ENCODE measurements at places on chromosomes 3 and 15.

GRCh38 chr3:44365952-44366351 lies 27.4 kb downstream of the TCAIM start:
- DNase-seq, result no peak

DNA sequence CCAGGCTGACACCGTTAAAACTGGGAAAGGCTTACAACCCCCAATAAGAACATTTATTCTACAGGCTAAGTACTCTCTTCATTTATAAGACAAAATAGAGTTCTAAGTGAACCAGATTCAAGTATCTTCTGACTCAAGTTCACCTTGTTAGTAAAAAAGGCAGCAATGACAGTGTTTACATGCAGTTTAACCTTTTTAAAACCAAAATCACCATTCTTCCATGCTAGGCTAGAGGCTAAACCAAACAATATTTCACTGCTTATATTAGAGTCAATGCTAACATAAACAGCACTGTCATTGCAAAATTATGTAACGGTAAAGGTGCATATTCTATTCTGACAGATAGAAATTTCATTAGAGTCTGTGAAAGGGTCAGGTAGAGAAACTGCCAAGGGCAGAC lies 118.0 kb downstream of the FBN1 start:
- no peak for DNase-seq

GRCh38 chr3:134039161-134039862 lies 9.6 kb upstream of the SLCO2A1 start:
- DNase-seq, result no peak

- no peak for DNase-seq
These were observed 512.6 kb upstream of the NAALADL2 start for GRCh38 chr3:174346571-174346970.

DNA sequence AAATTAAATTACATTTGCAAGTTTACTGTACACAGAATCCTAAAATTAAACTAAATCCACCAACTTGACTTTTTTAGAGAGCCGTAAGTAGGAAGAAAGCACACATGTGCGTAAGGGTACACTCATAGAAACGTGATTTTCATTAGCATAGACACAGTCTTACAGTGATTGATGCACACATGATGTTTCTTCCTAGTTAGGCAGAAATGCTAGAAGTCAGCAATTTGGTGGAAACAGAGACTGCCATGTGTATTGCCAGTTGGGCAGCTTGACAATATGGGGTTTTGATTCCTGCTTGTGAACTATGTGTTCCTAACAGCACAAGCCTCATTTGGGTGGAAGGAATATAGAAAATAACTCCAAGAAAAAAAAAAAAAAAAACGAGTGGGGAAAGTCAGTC lies 878.5 kb downstream of the ROBO1 start:
- no peak for DNase-seq
